ENCODE measurements at places on chromosomes 3 and 15.

- DNase-seq, result no peak
Measured at GRCh38 chr15:74790080-74790916, 8.4 kb downstream of the CSK start.

- no peak for DNase-seq
Measured at GRCh38 chr3:46672349-46672695, 21.2 kb downstream of the ALS2CL start.

- DNase-seq, result peak; percentile 45
Measured at GRCh38 chr3:121436641-121437040, 109.1 kb downstream of the POLQ start.

DNA sequence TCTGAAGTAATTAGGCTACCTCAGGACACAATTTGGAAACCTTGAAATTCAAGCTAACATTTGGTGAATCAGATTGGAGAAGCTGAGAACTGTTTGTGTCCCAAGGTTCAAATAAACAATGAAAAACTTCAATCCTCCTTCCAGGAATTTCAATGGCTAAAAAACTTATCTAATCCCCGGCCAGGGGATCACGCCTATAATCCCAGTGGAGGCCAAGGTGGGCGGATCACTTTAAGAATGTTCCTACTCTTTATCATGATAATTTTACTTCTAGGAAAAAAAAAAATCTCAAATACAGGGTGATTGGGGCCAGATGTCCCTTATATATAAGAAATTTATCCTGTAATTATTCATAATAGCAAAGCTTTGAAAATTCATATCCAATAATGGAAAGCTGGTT is 139.0 kb downstream of the CPNE4 start:
- no peak for DNase-seq

Data from prostate gland (tissue), 2 donors.